ENCODE measurements at places on chromosomes 7 and 10.

DNA sequence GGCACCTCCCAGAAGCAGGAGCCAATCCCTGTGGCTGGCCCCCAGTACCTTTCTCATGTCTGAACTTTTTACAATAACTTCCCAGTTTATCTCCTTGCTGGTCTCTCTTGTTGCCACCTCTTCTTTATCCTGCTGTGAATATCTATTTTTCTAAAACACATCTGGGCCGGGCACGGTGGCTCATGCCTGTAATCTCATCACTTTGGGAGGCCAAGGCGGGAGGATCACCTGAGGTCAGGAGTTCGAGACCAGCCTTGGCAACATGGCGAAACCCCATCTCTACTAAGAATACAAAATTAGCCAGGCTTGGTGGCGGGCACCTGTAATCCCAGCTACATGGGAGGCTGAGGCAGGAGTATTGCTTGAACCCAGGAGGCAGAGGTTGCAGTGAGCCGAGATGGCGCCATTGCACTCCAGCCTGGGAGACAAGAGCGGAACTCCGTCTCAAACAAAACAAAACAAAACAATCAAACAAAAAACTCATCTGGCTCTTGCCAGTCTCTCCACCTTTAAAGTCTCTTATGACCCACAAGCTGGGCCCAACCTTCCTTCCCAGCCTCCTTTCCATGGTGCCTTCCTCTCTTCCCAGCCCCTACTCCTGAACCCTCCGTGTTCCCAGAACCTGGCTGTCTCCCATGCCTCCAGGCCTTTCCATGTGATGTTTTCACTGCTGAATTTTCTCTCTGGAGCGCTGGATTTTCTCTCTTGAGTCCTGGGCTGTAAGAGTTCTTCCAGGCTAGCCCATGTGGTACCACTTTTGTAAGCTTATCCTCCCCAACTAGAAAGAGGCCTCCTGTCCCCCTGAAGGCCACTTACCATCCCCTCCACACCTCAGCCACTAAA, 51.3 kb downstream of the HIP1 start:
- DNase-seq: no peak

GRCh38 chr7:45889367-45890067, 1.2 kb downstream of the IGFBP1 start:
- DNase-seq: no peak

DNA sequence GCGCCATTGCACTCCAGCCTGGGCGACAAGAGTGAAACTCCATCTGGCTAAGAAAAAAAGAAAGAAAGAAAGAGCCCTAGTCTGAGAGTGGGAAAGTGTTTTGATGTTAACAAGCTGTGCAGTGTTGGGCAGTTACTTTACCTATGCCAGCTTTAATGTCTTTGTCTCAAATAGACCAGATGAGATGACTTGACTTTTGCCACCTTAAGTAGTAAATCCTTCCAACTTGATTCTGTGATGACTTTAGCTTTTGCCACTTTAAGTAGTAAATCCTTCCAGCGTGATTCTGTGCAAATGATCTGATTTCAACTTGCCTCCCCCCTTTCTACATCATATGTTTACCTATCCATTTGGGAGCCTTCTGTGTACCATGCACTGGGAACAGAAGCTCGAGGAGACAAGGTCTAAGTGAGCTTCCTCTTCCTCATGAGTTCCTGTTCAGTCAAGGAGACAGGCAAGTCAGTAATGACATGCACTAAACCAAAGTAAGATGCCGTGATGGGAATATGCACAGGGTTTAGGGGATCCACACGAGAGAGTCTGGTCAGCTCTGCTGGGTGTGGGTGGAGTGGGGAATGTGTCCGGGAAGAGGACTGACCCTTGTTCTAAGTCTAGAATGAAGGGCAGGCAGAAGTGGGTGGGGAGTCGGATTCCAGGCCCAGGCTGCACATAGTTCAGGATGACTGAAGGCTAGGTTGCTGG, 17.2 kb downstream of the INPP5F start:
- DNase-seq: no peak

GRCh38 chr10:15163253-15163828, 5.2 kb downstream of the NMT2 start:
- no peak for DNase-seq
